ENCODE measurements at places on chromosomes 16 and 17.

DNA sequence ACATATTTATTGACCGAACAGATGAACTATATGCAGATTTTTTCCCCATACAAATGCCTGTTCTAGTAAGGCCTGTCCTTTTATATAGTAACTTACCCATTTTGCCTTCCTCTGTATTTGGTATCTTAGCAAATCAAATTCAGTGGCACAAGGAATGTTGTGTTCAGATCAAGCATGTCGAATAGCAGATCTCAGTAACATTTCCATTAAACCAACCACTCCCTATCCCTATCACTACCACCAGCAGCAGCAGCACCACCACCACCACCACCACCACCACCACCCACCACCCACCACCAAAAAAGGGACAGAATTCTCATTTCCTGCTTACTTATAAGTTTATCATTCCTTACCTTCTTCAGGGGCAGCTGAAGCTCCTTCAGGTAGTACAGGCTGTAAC lies 94.7 kb downstream of the TRIM37 start:
- DNase-seq = no peak

DNA sequence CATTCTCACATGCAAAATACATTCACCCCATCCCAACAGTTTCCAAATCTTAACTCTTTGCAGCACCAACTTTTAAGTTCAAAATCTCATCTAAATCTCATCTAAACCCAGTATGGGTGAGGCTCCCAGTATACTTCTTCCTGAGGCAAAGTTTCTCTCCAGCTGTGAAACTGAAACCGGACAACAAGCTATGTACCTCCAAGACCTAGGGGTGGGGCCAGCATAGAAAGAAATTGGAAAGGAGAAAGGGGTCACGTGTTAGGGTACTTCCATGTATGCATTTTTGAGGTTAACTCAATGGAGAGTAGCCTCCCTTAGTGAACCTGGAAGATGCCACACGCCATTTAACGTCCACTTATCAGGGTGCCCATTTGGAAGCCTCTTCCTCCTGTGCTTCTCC lies 23.9 kb upstream of the LRRC75A start:
- DNase-seq = no peak

DNA sequence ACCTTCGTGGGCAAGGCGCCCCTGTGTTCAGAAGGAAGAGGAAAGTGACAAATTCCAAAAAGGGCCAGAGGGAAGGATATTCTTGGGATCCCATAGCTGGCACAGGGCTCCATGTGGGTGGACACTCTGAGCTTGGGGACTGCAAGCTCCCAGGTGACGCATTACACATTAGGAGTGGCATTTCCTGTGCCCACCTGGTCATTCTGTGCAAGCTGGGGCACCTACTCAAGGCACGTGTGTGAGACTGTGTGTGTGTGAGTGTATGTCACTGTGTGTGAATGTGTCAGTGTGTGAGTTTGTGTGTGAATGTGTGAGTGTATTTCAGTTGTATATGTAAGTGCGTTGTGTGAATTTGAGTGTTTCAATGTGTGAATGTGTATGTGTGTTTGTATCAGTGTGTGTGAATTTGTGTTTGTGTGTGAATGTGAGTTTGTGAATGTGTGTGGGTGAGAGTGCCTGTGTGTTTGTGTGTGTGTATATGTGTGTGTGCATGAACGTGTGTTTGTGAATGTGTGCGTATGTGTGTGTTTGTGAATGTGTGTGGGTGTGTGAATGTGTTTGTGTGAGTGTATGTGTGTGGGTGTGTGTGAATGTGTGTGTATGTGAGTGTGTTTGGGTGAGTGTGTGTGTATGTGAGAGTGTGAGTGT lies 1.6 kb upstream of the CD300A start:
- no peak for DNase-seq

DNA sequence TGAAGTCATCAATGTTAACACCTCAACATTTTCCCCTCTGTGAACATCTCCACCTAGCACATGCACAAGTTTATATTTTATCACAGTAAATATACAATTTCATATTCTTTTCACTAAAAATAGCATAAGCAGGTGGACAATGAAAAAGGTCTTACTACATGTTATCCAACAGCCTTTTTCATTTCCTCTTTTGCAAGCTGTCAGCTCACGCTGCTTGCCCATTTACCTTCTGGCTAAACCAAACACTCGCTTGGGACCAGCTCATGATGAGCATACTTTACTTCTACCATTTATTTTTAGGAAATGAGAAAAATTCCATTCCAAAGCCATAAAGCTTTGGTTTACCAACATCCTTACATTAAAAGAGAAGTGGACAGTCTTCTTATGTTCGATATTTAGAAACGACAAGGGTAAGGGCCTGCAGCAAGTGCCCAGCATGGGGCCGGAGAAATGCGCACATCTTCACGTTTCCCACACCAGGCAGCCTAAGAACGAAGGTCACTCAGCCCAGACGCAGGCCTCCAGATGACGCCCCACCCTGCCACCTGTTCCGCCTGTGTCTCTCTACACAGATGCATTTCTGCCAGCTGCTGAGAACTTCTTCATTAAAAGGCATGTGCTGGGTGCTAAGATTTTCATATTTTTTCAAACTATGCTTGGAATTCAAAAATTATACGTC lies 13.9 kb downstream of the SNN start:
- DNase-seq = no peak

- no peak for DNase-seq
These were observed 502.2 kb upstream of the ZFHX3 start for GRCh38 chr16:73549984-73550631.

- peak; percentile 65 for DNase-seq
These were observed 14.3 kb upstream of the DYNLRB2 start for GRCh38 chr16:80526418-80527061.

GRCh38 chr17:82029990-82030469 lies 1.4 kb upstream of the RAC3 start:
- no peak for DNase-seq

- no peak for DNase-seq
These were observed 4.6 kb downstream of the KIFC3 start for GRCh38 chr16:57797526-57798266.

- no peak for DNase-seq
These were observed 27.2 kb upstream of the ITGAX start for GRCh38 chr16:31327646-31328225.

- DNase-seq = peak; percentile 68
These were observed 9.7 kb downstream of the CTCF start for GRCh38 chr16:67571981-67572431.

- no peak for DNase-seq
These were observed 14.7 kb upstream of the PLLP start for GRCh38 chr16:57299009-57299718.

DNA sequence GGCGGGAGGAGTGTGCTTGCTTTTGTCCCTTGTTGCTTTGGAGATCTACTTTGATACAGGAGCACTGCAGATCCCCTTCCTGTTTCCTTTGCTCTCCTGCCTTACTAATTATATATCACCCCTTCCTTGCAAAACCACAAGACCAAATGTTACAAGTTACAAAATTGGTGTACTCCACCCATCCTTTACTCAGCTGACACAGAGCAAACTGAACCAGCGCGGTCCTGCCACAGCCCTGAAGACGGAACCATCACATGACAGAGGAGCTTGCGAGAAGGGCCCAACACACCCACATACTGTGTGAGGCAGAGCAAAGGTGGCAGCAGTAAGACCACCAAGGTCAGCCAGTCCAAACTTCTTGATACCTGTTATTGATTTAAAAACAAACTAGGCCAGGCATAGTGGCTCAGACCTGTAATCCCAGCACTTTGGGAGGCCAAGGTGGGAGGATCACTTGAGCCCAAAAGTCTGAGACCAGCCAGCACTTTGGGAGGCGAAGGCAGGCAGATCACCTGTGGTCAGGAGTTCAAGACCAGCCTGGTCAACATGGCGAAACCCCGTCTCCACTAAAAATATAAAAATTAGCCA lies 33.2 kb downstream of the CYTH1 start:
- DNase-seq = peak; percentile 77

DNA sequence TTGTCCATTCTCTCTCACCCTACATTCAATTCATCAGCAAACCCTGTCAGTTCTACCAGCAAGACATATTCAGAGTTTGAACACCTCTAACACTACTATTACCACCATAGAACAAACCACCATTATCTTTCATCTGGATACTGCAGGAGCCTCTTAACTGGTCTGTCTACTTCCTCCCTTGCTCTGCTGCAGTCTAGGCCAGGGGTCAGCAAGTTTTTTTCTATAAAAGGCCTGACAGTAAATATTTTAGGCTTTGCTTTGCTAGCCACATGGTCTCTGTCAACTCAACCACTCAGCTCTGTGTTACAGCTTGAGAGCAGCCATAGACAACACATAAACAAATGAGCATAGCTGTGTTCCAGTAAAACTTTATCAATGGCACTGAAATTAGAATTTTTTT lies 13.8 kb downstream of the KCTD19 start:
- no peak for DNase-seq

DNA sequence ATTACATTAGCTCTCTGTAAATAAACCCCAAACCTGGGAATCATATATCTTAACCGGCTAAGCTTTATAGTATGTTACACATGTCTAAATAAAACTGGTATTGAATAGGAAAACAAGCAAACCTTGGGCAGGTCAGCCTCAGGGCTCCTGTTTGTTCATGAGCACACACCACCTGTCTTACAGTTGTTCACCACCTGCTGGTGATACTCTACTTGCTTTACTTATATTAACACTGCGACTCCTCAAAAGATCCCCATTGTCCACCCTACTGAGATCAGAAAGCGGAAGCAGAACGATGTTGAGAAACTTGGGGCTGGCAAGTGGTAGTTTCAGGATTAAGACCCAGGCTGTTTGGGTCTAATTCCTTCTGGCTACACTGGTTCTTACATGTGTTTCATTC lies 16.4 kb downstream of the CDH13 start:
- DNase-seq = no peak

DNA sequence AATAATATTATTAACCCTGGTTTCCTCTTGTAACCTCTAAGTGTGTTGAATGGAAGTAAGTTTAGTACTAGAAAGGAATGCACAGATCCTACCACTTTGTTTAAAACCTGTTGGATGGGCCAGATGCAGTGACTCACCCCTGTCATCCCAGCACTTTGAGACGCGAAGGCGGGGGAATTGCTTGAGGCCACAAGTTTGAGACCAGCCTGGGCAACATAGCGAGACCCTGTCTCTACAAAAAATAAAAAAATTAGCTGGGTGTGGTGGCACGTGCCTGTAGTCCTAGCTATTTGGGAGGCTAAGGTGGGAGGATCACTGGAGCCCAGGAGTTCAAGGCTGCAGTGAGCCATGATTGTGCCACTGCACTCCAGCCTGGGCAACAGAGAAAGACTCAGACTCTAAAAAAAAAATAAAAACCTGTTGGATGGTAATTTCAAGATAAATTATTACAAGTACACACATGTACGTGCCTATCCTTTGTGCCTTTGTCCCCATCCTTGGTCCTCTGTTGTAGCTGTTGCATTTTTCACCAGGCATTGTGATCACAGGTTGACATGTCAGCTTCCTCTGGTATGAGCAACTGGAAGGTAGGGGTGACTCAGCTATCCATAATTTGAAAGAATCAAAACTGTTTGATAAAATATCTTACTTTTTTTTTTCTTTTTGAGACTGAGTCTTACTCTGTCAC lies 30.7 kb upstream of the METTL9 start:
- no peak for DNase-seq

- no peak for DNase-seq
These were observed 51.6 kb downstream of the DNAH17 start for GRCh38 chr17:78525511-78526160.

GRCh38 chr17:12107905-12108304 lies 87.2 kb downstream of the MAP2K4 start:
- peak; percentile 2 for DNase-seq

GRCh38 chr17:51132964-51133319 lies 12.3 kb upstream of the SPAG9 start:
- DNase-seq = peak; percentile 25

DNA sequence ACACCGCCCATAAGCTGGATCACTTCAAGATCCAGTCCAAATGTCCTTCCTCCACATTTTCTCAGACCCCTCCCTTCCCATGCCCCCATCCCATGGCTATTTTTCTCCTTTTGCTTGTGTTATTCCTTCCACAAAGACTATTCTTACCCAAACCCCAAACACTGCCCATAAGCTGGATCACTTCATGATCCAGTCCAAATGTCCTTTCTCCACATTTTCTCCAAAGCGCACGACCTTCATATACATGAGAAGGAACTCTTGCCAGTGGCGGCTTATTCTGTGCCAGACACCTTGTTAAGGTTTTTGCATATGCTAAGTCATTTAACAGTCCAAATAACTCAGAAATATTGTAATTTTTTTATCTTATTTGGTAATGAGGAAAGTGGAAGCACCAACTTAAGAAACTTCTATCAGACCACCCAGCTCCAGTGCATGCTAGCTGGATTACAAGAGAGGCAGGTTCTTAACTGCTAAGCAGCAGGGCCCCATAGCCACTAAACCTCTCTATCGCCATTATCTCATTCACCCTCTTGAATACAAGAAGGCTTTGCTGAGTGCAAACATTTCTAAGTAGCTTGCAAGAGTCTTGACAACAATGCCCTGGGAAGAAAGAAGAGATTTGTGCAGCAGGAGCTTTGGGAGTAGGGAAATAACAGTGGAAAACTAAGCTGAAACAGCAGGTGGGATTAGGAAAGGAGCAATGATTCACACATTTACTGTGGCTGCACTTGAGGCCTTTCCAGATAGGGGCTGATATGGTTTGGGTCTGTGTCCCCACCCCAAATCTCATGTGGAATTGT lies 428.2 kb upstream of the MAF start:
- DNase-seq = no peak

GRCh38 chr16:3023669-3024478 lies at the start of the genes HCFC1R1 and THOC6:
HCFC1R1 (minus strand) TSS chr16:3023942; CDS start chr16:3023941, 1 bp downstream.
THOC6 (plus strand) TSS chr16:3024035; CDS start chr16:3024327, 292 bp downstream.
- DNase-seq = peak; percentile 96

DNA sequence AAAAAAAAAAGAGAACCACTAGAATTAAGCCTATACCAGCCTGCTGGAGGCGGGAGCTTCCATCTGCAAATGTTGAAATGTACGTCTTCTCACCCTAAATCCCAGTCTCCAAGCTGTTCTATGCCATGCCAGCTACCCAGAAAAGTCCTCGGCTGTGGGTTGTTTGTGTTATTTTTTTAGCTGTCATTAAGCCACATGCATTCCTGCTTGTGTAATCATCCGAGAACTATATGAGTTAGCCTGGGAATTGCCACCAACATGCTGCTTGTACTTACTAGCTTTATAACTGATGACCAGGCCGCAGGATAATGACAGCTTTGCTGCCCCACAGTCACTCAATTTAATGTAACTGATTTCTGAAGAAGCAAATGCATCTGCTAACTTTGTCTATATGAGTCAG lies 313.9 kb upstream of the SALL1 start:
- peak; percentile 77 for DNase-seq

DNA sequence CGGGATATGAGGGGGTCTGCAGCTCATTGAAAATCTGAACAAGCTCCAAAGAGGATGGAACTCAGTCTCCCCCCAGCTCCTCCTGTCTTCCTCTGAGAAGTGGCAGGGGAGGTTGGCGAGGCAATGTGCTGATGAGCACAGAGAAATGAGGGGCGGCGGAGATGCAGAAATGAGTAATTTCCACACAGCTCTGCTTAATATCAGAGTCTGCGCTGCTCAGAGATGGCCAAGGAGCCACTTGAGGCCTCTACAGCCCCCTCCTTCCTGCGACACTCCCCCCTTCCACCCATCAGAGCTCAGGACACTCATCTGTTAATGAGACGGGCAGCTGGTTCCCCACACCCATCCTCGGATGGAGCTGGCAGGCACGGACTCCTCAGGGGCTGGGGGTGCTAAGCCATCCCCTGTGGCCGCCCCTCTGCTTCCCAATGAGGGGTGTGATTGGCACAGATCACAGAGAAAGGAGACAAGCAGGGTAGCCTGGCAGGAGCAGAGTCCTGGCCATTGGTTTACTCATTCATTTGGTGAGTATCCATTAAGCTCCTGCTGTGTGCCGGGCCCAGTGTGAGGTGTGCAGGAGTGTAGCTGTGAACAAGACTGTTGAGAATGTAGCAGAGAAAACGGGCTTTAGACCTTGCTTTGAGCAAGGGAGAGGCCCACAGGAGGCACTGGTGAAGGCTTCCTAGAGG lies 12.7 kb upstream of the CRHR1 start:
- no peak for DNase-seq
